ENCODE measurements at places on chromosomes 2 and 18. TPM values are rescaled to one million over a fixed set of nuclear protein-coding genes. Genes with fewer than 3 reads are reported as not detected.

QPCT gene
- total RNA-seq = 6.9 TPM

MC4R gene
- total RNA-seq = not detected

GAD1 gene
- not detected for total RNA-seq

- DNase-seq = no peak
These were observed 158.0 kb downstream of the CSRNP3 start for GRCh38 chr2:165627470-165627869.
